ENCODE measurements at places on chromosomes 5 and 9.

DNA sequence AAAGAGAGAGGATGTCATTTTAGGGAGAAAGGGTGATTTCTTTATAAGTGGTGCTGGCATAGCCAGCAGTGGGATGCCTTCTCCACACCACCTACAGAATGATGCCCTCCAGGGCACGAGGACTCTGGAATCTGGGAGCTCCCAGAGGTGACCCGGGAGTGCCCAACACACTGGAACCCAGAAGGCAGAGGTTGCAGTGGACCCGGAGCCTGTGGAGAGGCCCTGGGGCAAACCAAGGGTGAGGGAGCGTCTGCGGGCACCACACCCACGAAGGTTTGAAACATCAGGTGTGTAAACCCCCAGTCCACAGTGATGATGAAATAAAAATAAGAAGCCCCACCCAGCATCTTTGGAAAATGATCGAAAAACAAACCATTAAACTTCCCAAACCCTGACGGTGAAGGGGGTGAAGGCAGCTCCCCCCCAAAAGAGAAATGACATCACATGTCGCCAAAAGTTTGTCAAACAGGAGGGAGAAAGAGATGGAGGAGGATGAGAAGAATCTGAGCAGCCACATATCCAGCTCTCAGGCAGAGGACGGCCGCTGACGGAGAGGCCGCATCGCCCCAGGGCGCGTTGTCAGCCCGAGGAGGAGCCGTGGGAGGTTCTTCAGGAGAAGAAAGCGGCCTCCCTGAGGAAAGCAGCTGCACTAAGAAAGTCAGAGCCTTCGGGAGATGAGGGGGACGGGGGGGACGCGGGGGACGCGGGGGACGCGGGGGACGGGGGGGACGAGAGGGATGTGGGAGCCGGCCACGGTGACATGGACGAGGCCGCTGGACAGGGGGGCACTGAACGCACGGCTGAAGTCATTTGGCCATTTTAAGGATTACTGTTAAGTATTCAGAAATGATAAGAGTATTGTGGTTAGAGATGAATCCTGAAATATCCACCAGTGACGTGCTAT lies 43.1 kb upstream of the NSMF start:
- no peak for DNase-seq

- DNase-seq: no peak
These were observed 61.5 kb downstream of the TENT4A start for GRCh38 chr5:6774721-6775204.

DNA sequence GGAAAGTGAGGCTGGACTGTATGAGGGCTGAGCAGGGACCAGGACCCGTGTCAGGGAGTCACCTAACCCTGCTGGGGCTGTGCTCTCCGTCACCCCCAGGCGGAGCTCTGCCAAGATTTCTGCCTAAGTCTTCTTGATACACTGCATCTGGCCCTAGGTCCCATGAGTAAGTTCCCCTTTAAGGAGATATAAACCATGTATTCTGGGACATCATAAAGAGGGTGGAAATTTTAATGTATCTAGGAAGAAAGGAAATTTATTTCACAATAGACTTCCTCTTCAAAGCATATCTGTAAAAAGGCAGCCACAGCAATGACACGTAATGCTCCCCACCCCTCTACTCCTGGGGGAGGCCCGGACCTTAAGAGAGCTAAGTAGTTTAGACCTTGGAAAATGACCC lies 183.4 kb downstream of the FBXL7 start:
- no peak for DNase-seq

GRCh38 chr5:42429694-42430093 lies 6.5 kb downstream of the GHR start:
- no peak for DNase-seq

DNA sequence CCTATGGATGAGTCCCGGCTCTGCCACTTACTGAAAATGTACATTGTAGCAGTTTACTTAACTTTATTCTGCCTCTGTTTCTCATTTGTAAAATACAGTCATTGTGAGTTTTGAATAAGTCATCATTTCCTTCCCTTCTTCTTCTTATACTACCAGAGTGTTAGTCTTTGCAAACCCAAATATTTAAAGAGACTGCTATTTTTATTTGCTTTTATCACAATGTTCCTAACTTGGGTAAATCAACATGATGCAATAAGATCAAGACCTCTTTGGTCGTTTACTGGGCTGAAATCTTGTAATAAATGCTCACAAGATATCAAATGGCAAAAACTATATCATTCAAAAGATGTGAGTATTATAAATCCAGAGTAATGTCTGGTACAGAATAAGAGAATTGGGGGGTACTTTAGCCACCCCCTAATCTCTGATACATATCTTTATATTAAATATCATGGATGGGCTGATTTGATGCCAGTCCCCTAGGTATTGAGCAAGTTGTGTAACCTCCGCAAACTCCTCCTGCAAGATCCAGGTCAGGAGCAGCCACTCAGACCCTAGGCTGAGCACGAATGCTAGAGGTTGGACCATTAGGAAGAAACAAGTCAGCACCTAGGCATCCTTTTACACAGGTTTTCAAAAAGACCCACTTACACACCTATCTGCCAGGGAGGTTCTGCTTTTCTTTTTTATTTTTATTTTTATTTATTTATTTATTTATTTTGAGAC lies 13.3 kb upstream of the GLDC start:
- no peak for DNase-seq

- DNase-seq: no peak
These were observed 6.1 kb upstream of the NRARP start for GRCh38 chr9:137308057-137308619.

DNA sequence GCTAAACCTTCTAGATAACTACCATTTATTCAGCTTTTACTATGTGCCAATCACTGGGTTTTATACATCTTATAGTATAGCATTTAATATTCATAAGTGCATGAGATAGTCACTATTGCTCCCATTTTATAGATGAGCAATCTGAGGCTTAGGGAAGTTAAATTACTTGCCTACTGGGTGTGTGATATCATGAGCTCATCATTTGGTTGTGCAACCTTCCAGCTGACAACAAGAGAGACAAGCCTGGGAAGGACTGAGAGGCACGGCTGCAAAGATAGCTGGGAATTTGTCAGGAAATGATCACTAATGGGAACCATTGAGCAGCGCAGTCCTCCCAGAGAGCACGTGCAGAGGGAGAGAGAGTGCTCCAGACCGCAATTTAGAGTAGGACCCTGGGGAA lies 481.6 kb upstream of the KIF2A start:
- no peak for DNase-seq

DNA sequence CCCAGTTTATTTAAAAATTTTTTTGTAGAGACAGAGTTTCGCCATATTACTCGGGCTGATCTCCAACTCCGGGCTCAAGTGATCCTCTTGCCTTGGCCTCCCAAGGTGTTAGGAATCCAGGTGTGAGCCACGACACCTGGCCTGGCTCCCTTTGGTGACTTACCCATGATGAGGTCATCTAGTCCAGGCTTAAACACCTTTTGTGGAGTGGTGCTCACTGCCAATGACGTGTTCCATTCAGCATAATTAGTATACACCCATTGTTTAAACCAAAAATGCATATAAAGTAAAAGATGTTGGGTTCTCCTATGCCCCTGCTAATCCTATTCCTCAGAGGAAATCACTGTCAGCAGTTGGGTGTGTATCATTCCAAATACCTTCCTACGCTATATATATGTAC lies 91.0 kb downstream of the HSPA4 start:
- no peak for DNase-seq

DNA sequence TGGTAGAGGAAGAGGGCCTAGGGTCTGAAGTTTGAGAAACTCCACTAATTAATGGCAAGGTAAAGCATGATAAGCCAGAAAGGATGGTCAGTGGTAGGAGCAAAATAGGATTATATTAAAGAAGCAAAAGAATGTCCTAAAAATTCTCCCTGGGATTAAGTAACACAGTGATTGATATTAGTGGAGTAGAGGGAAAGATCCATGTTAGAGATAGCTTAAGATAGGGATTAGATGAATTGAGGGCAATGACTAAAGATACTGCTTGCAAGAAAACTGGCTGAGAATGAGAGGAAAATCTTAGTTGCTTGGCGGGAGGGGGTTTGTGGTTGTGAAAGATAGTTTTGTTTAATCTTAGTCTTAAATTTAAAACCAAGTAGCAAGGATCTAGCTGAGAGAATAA lies 255.6 kb downstream of the EPB41L4A start:
- DNase-seq: no peak

DNA sequence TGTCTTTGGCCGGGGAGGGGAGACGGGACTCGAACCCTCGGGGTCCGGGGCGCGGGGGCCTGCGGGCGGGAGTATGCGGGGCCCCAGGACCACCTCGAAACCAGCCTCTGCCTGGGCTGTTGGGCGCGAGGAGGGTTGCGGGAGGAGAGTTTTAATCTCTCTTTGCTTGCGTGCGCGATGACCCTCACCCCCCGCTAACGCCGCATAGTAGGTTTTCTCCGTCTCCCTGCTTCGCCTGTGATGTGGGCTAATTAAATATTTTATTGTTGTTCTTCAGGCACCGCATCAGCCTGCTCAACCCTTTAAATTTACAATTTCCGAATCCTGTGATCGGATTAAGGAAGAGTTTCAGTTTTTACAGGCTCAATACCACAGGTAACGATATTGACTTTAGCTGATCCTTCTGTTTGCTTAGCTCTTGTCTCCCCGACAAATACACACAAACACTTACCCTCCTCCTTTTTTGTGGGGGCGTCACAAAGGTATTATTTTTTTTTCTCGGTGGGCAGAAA lies 1.7 kb downstream of the TLE4 start:
- no peak for DNase-seq

GRCh38 chr5:35182910-35183535 lies 47.3 kb downstream of the PRLR start:
- DNase-seq: no peak

GRCh38 chr5:35302544-35302943 lies 72.3 kb upstream of the PRLR start:
- no peak for DNase-seq

DNA sequence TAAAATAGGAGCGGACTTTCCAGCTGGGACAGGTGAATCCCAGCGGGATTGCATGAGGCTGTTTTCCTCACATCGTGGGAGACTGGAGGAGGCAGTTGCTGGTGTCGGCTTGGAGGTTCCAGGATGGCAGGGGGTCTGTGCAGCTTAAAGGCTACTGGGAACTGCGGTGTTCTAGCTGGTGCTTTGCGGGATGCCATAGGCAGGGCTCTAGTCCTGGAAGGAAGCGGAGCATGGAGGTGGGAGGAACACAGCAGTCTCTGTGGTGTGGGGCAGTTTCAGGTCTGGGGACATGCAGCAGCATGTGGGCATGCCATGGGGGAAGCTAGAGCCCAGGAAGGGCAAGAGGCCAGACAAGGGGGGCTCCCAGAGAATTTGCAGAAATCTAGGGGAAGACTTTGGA lies 141.5 kb downstream of the NSG2 start:
- no peak for DNase-seq

GRCh38 chr5:16590685-16591084 lies 26.1 kb downstream of the RETREG1 start:
- no peak for DNase-seq

- DNase-seq: no peak
These were observed 6.8 kb downstream of the SPINK5 start for GRCh38 chr5:148070621-148071020.

Data from spinal cord (tissue), 10 donors.